ENCODE measurements at places on chromosomes 2 and 18.
A peak's percentile ranks its signal among the peaks of the same experiment; 100 is the strongest.

DNA sequence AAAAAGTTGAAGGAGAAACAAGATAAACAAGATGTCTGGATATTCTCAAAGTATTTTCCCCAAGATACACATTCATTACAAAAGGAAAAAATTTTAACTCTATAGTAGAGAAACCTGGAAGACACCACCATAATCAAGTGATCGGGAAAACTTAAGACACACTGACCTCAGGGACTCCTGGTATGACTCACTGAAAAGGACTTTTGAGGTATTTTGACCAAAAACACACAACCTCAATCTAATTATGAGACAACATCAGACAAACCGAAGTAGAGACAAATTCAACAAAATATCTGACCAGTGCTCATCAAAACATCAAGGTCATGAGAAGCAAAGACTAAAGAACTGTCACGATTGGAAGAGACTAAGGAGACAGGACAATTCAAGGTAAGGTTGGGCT, 34.7 kb downstream of the LPIN2 start:
- DNase-seq = no peak

DNA sequence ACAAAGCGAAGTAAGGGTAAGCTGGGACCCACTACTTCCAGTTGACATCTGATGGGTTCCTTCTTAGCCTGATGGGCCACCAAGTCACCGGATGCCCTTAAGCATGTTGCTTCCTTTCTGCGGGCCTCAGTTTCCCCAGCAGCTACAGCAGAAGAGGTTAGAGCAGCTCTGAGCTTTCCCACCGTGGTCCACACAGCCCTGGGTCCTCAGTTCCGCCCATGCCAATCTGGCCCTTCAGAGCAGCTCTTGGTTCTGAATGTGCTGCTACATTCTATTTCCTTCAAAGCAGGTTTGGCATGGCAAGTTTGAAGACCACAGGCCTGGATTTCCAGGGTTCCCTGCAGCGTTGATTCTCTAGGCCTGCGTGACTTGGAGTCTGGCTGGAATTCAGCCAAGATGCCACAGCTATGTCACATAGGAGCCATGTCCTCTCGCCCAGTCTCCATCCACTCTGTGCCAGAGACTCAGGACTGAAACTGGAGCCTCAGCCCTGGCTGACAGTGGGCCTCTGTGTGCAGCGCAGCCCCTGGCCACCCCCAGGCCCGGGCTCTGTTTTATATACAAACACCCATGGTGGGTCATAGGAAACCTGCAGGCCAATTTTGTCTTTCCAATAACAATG, 79.6 kb downstream of the TFCP2L1 start:
- no peak for DNase-seq

DNA sequence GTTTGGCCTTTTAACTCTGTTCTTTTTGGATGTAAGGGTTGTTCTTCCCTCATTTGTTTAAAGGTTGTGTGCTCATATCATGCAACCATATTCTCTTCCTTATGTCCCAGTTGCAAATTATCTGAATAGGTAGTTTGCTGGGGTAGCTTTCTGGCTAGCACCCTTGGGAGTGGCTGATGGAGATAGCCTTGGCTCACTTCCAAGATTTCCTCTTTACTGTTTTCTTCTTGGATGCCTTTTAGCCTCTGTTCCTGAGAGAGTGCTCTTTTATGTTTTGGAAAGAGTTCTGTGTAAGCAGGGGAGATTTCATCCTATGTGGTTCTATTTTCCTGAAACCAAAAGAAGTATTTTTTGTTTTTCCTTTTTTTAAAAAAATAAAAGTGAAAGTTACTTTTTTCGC, 25.4 kb downstream of the USP14 start:
- DNase-seq = no peak

DNA sequence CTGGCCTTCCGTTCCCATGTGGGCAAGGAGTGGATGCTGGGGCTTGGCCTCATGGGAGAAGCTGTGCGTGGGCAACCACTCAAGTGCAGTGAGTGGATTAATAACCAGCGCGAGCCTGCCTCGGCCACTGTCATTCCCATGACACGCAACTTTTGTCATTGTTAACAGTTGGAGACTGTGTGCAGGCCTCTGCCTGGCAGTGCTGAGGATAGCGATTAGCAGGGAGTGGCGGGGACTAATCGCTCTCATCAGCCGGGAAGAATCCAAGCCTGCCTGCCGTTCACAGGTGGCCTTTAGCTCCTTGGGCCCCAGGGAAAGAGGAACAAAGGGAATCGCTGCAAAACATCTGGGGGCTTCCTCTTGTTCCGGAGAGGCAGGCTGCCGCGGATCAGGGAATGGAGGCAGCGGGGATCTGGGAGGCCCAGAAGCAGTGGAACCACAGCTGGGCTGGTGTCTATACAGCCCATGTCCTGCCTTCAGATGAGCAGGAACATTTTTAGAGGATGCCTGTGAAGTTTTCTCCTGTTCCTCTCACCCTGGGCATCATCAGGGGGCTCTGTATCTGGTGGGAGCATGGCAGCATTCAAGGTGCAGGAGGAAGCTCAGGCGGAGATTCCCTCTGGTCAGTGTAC, 53.8 kb downstream of the CTIF start:
- no peak for DNase-seq

DNA sequence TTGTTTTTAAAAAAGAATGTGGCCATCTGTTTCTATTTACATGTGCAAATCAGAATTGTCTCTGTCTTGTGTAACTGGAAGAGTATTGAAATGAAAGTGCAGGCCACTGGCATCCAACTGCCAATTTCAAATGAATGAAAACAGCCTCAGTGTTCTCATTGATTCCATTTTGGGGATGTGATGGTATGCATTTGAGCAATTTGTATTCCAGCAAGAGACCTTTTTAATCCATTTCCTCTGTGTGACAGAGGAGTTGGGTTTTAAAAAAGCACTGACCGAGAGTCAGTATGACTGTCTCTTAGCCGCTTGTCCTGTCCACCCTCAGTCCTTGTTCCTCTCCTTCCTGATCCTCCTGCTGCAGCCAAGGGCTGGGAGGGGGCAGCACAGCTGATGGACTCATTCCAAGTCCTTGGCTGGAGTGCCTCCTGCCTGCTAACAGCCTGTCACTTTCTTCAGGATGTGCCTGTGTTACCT, 50.0 kb downstream of the ASAP2 start:
- DNase-seq = no peak

DNA sequence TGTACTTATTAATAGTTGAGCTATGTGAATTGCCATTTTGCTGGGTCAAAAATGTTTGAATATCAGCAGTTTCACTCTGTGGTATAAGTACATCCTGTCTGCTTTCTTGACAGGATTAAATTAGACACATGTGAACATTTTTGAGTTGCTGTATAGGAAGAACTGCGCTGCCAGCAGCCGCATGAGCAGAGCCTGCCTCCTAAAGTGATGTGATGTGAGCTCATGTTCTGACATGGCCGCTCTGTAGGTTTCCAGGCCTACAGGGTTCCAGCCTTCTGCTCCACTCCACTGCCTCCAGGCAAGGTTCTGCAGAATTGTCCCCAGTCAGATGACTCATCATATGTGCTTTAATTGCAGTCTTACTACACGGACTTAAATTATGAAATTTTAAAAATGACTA, 119.7 kb upstream of the NFATC1 start:
- DNase-seq = no peak

GRCh38 chr2:197516393-197516761, 511 bp downstream of the MOB4 start:
- DNase-seq = no peak

GRCh38 chr2:75604484-75604883, 42.1 kb upstream of the MRPL19 start:
- DNase-seq = no peak

DNA sequence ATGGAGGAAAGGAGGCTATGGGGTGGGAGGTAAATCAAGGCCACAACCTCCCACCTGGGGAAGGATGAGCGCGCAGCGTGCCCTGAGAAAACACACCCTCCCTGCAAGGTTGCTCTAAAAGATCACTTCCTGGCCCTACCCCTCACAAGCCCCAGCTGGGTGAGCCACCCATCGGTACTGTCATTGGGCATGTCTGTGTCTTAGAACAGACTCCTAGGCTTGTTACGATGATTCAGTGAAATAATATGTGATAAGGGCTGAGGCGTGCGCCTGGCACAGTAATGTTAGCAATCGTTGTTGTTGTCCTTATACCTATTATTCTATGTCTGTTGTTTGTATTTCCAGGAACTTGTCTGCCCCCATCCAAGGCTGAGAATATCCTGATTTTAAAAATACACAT, 175.1 kb downstream of the ZFP36L2 start:
- no peak for DNase-seq

- peak; percentile 87 for DNase-seq
Observed at GRCh38 chr2:30664761-30665358, 142.4 kb downstream of the CAPN13 start.

DNA sequence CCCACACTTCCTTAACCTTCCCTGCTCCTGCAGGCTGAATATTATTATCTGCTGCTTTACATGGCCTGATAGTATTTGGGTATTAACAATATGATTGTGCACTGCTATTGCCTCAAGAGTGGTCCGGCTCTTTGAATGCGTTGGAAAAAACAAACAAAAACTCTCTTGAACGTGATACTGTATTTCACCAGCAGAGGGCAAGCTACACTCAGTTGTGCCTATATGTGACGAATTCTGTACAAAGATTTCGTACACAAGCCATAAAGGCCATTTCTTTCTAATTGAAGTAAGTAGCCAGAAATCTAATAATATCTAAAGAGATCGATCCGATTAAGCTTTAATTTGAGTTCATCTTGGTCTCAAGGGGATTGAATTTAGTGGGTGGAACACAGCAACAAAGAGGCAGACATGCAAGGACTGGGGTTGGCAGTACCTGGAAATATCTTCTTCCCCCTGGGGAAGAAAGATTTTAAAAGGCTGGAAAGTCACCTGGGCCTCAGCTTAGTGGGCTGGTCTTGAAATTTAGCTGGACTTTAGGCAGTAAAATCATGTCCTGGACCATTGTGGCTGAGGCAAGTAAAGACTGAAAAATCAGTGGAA, 49.3 kb upstream of the RAB6D start:
- DNase-seq = peak; percentile 49

GRCh38 chr18:22084547-22084946, 84.8 kb upstream of the GATA6 start:
- no peak for DNase-seq

DNA sequence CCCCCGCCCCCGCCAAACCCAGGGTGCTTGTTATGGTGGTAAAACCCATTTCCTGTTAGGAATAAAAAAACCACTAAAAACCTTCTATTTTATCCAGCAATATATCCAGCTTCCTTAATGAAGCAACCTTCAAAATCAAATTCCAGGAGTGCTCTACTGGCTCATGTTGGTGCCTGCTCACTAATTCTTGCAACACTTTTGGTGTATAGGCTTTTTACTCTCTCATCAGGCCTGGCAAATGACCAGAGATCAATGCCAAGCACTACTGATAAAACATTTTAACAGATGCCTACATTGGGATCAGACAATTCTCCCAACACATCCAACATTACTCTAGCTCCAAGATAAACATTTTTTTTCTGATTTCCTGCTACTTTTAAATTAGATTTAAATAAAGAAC, 312.4 kb downstream of the KCNJ3 start:
- no peak for DNase-seq

DNA sequence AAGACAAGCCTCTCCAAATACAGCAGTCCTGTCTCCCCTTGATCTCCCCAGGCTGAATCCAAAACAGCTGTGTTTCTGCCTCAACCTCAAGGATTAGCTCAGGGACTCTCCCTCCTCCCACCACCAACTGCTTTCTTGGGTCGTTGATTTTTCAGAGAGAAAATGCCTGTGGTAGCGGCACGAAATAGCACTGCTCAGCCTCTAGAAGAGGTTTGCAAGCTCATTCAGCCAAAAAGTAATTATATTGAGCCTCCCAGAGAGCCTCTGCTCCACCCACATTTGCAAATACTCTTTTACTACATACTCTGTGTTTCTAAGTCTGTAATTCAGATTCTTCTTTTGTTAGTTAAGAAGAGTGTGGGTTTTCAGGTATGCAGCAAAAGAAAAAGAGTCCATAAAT, 396.4 kb upstream of the TNP1 start:
- no peak for DNase-seq

DNA sequence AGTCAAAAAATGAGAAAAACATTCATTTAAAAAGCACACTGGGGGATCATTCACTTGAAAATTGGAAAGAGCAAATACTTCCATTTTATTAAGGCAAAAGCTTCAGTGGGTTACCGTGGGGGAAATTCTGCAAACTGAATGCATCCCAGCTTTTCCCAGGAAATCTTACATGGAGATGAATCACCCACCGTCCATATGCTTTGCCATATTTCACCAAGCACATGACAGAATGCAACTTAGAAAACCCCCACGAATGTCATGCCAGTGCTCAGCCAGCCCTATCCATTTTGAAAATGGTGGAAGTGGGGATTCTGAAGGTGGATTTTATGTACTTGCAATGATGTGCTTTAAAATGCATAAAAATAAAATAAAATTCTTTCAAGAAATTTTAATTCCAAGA, 485.5 kb upstream of the ID2 start:
- DNase-seq = no peak

- DNase-seq = no peak
Observed at GRCh38 chr2:216279031-216279430, 93.3 kb downstream of the MARCHF4 start.

- DNase-seq = no peak
Observed at GRCh38 chr2:88342749-88343148, 109.7 kb downstream of the FOXI3 start.

DNA sequence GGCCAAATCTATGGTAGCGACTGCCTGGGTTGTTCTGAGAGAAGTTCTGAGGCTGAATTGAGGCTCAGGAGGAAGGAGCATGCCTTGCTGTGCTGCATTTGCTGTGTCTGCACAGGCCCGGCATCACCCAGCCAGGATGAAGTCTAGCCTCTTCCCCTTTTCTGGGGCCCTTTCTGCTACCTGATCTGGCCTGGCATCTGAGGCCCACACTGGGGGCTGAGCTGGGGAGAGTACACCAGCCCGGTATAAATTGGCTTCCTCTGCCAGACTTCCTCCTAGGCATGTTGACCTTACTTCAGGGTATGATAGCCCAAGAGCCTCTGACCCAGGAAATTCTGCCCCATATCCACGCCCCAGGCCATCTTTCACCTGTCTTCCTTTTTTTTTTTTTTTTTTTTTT, 30.0 kb downstream of the MRPL35 start:
- no peak for DNase-seq

GRCh38 chr2:28276076-28276618, 116.5 kb upstream of the FOSL2 start:
- peak; percentile 95 for DNase-seq

DNA sequence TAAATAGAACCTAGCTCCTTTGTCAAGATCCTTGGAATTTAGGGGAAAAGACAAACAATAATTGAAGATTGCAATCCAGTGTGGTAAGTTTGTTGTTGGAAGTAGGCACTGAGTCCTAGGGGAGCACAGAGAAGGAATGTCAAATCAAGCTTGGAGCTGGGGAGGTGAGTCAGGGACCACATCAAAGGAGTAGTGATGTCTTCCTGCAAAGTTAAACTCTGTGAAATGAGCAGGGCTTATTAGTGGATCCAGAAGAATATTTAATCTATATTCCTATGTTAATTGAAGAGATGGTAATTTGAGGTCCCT, 41.7 kb upstream of the NABP1 start:
- DNase-seq = no peak

GRCh38 chr2:218583983-218584850, 15.6 kb downstream of the CNOT9 start:
- no peak for DNase-seq

Data from HFF-Myc (cell line).